ENCODE measurements at places on chromosomes 1 and 21.

GRCh38 chr1:230130172-230130944, 63.3 kb downstream of the GALNT2 start:
- no peak for DNase-seq

- DNase-seq = no peak
Measured at GRCh38 chr1:175195798-175196197, 3.2 kb upstream of the KIAA0040 start.

- no peak for DNase-seq
Measured at GRCh38 chr1:4970532-4970931, 316.1 kb downstream of the AJAP1 start.

DNA sequence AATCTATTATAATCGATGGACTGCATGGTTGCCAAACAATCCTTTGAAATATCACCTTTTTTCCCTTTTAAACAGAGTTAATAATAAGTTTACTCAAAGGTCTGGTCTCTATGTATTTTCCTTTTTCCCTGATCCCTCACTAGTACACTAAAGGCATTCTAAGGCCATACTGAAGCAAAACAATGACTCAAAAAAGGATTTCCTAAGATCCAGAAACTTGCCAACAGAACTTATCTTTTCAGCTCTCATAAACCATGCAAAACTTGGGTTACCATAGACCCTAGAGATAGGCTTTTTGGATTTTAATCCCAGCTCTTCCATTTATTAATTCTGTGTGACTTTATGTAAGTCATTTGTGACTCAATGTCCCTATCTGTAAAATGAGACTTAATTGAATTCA, 77.1 kb downstream of the IFI44 start:
- no peak for DNase-seq

GRCh38 chr1:78096976-78097375, 51.2 kb downstream of the GIPC2 start:
- DNase-seq = no peak

- no peak for DNase-seq
Measured at GRCh38 chr21:24781146-24781545, 826.1 kb downstream of the MRPL39 start.

- no peak for DNase-seq
Measured at GRCh38 chr1:58618303-58618702, 41.3 kb upstream of the TACSTD2 start.

DNA sequence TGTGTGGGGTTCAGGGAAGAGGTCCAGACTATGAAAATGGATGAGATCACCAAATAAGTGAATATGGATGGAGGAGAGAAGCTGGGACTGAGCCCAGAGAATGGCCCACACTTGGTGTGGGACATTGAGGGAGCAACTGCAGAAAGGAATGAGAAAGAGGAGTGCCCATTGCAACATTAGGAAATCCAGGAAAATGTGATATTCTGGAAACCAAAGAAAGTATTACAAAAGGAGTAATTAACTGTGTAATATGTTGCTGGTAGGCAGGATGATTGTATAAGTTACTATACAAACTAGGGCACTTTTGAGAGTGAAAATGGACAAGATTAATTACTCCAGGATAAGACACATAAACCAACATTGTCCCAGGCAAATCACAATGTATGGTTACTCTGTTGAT, 59.8 kb upstream of the ARTN start:
- no peak for DNase-seq

GRCh38 chr1:32182060-32182459, 2.6 kb downstream of the TXLNA start:
- no peak for DNase-seq

- DNase-seq = no peak
Measured at GRCh38 chr1:156241311-156241811, 623 bp upstream of the BGLAP start.

DNA sequence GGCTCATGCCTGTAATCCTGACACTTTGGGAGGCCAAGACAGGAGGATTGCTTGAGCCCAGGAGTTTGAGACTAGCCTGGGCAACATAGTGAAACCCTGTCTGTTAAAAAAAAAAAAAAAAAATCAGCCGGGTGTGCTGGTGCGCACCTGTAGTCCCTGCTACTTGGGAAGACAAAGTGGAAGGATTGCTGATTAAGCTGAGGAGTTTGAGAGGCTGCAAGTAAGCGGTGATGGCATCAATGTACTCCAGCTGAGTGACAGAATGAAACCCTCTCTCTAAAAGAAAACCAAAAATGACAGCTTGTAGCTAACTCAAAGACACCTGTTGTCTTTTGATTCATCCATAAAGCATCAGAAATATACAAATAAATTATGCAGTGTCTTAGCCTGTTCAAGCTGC, 31.8 kb downstream of the SIPA1L2 start:
- DNase-seq = no peak

- DNase-seq = no peak
Measured at GRCh38 chr1:12770620-12771019, 2.9 kb upstream of the PRAMEF12 start.

- no peak for DNase-seq
Measured at GRCh38 chr1:23477359-23478144, 6.4 kb downstream of the ASAP3 start.

GRCh38 chr21:43343095-43343991, 83.6 kb downstream of the SIK1 start:
- no peak for DNase-seq

GRCh38 chr1:148307583-148308185, 155.6 kb upstream of the NBPF11 start:
- no peak for DNase-seq

GRCh38 chr1:109785446-109786111, 21.9 kb upstream of the EPS8L3 start:
- no peak for DNase-seq
